ENCODE measurements at places on chromosomes 1 and 21. TPM values are rescaled to one million over a fixed set of nuclear protein-coding genes. Genes with fewer than 3 reads are reported as not detected.

Gene FMO3
- not detected for total RNA-seq

Gene GNAI3
- total RNA-seq: 4.8 TPM

Gene CD247
- not detected for total RNA-seq

Gene ERICH3
- not detected for total RNA-seq

Gene RXFP4
- not detected for total RNA-seq

Gene AQP10
- total RNA-seq: not detected

Gene RNF186
- total RNA-seq: not detected

Gene ASPM
- 21.9 TPM for total RNA-seq

Gene LRRC38
- total RNA-seq: not detected

Gene NBPF12
- total RNA-seq: 6.0 TPM

Gene SUMO3
- total RNA-seq: 66.2 TPM

Gene PPIAL4G
- total RNA-seq: not detected
